ENCODE measurements at places on chromosomes 13 and 19.

- no peak for DNase-seq
Observed at GRCh38 chr13:98650396-98651107, 73.6 kb upstream of the STK24 start.

- no peak for DNase-seq
Observed at GRCh38 chr13:92136449-92137155, 738.2 kb downstream of the GPC5 start.

DNA sequence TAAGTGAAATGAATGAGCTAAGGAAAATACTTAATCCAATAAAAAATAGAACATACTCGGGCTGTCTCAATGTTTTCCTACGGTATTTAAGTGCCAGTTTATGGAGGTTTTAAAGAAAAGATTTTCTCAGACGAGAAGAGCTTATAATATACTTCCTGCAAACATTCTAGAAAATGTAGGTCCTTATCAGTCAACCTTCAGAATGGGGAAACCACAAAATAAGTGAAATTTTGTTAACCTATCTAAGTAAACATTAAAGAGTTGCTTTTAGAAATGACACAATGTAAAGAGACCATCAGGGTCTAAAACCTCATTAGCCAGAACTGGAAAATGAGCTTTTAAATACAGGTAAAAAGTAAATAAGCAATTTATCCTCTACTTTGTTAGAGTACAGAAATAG lies 12.1 kb downstream of the MIR17HG start:
- DNase-seq = no peak

DNA sequence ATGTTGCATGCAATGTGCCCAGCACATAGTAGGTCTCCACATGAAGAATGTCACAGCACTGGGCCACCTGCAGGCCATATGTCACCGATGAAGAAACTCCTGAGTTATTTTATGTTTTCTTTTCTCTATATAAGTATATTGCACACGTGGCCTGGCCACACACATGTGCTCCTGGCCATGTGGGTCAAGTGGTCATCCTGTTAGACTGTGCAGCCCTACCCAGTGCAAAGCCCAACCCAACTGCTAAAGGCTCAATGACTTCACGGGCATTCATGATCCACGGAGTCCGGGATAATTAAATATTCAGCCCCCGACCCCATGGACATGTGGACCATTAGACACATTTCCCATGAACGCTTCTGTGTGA lies 163.2 kb downstream of the TEX29 start:
- DNase-seq = no peak

- DNase-seq = no peak
Observed at GRCh38 chr19:39136225-39136940, 10.8 kb downstream of the PAK4 start.
